ENCODE measurements at places on chromosomes 1 and 21.

- DNase-seq: no peak
These were observed 357.1 kb downstream of the BARHL2 start for GRCh38 chr1:90359994-90360393.

DNA sequence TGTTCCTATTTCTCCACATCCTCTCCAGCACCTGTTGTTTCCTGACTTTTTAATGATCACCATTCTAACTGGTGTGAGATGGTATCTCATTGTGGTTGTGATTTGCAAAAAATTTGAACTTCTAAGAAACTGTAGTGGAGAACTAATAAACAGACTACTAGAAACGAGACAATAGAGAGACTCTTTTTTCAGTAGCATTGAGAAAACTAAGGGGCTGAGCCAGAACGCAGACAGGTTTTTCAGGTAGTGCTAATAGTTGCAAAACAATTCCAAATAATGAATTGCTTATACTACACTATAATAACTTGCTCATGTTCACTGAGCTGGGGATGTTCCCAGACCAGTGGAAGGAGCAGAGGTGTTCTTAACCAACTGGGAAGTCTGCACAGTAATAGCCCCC, 98.8 kb upstream of the DPH5 start:
- DNase-seq: no peak

- peak; percentile 47 for DNase-seq
These were observed 17.7 kb downstream of the NFYC start for GRCh38 chr1:40709100-40709801.

GRCh38 chr1:55071477-55071876, 32.1 kb downstream of the PCSK9 start:
- no peak for DNase-seq

- DNase-seq: no peak
These were observed 81.5 kb downstream of the NDUFS5 start for GRCh38 chr1:39107341-39108290.

GRCh38 chr1:27832762-27833161, 2.2 kb downstream of the PPP1R8 start:
- DNase-seq: no peak

Measured in activated naive CD4-positive, alpha-beta T cell (primary cell).